ENCODE measurements at places on chromosomes 6 and 20. TPM values are rescaled to one million over a fixed set of nuclear protein-coding genes. Genes with fewer than 3 reads are reported as not detected.

SSTR4 gene
- total RNA-seq, result not detected

COL9A1 gene
- total RNA-seq, result not detected

DNA sequence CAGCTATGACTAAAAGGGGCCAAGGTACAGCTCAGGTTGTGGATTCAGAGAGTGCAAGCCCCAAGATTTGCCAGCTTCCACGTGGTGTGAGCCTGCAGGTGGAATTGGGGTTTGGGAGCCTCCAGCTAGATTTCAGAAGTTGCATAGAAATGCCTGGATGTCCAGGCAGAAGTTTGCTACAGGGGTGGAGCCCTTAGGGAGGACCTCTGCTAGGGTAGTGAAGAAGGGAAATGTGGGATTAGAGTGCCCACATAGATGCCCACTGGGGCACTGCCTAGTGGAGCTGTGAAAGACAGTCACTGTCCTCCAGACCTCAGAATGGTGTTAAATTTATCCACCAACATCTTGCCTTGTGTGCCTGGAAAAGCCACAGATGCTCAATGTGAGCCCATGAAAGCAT, 255.1 kb downstream of the BMP2 start:
- no peak for DNase-seq

L3MBTL3 gene
- 8.9 TPM for total RNA-seq

DNA sequence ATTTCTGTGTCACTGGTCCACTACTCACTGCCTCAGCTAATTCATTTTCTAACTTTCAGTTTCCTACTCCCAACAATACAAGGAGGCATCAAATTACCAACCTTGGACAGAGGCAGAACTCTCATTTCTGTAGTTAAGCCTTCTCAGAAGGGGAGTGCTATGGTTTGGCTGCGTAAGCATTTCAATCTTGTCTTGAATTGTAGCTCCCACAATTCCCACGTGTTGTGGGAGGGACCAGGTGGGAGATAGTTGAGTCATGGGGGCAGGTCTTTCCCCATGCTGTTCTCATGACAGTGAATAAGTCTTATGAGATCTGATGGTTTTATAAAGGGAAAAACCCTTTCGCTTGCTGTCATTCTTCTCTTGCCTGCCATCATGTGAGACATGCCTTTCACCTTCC, 22.9 kb downstream of the HLA-DRA start:
- DNase-seq, result peak; percentile 5

GRCh38 chr6:107360476-107360875, 98.9 kb downstream of the PDSS2 start:
- no peak for DNase-seq

DNA sequence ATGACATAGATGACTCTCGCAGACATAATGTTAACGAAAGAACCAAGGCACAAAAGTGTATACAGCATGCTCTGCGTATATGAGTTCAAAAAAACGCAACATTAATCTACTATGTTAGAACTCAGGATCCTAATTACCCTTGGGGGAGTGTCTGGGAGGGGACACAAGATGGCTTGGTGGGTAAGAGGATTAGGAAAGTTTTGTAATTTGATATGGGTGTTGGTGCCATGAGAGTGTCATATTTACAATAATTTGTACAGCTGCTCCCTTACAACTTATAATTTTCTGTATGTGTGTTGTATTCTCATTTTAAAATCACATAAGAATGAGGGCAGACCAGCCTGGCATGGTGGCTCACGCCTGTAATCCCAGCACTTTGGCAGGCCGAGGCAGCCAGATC, 38.6 kb downstream of the TFEB start:
- no peak for DNase-seq

- no peak for DNase-seq
Observed at GRCh38 chr6:108242721-108243120, 18.1 kb downstream of the SNX3 start.

DNA sequence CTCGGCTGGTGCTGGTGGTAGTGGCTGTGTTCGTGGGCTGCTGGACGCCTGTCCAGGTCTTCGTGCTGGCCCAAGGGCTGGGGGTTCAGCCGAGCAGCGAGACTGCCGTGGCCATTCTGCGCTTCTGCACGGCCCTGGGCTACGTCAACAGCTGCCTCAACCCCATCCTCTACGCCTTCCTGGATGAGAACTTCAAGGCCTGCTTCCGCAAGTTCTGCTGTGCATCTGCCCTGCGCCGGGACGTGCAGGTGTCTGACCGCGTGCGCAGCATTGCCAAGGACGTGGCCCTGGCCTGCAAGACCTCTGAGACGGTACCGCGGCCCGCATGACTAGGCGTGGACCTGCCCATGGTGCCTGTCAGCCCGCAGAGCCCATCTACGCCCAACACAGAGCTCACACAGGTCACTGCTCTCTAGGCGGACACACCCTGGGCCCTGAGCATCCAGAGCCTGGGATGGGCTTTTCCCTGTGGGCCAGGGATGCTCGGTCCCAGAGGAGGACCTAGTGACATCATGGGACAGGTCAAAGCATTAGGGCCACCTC, 8.8 kb downstream of the NPBWR2 start:
- no peak for DNase-seq
